Effector CD4-positive, alpha-beta T cell (primary cell): ENCODE measurements at places on chromosomes 11 and 22.

DNA sequence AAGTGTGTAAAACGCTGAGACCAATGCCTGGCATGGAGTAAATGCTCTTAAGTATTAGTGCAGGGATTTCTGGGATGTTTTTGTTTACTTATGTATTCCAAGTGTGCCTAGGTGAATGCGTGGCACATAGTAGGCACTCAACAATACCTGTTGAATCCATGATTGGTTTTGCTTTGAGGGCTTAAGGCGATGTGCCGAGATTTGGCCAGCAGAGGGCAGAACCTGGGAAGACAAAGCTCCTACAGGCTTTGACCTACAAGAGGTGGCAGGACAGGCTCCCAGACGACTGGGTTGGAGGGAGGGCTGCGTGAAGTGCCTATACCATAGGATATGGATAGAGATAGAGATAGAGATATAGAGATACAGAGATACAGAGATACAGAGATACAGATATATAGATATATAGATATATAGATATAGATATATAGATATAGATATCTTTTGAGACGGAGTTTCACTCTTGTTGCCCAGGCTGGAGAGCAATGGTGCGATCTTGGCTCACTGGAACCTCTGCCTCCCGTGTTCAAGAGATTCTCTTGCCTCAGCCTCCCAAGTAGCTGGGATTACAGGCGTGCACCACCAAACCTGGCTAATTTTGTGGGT lies 13.9 kb downstream of the KCNE3 start:
- DNase-seq = peak; percentile 33

DNA sequence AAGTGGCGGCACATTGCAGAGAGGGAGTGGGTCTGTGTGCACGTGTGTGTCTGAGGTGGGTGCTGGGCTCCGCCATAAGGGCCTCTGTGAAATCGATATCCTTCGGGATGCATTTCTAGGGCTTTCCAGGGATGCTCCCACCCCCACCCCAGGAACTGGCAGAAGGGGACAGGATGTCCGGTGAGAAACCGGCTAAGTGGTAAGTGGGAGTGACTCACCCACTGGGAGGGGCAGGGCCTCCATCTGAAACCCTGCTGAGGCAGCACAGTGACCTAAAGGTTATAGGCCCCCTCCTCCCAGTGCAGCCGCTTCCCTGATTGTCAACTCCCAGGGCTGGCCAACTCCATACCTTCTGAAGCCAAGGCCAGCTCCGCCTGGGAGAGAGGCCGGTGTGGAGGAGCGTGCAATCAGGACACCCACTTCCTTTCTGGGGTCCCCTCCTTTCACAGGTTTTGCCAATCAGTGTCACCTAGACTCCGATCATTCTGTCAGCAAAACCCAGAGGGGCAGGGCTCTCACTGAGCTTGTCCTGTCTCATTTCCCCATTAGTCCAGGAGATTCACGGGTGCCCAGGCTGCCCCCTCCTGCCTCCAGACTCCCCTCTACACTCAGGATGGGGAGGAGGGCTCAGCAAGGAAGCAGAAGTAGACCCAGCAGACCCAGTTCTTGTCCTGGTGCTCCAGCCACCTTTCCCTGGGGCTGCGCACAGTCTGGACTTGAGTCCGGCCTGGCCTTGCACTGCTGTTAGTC lies 44.5 kb downstream of the NECTIN1 start:
- DNase-seq = no peak

DNA sequence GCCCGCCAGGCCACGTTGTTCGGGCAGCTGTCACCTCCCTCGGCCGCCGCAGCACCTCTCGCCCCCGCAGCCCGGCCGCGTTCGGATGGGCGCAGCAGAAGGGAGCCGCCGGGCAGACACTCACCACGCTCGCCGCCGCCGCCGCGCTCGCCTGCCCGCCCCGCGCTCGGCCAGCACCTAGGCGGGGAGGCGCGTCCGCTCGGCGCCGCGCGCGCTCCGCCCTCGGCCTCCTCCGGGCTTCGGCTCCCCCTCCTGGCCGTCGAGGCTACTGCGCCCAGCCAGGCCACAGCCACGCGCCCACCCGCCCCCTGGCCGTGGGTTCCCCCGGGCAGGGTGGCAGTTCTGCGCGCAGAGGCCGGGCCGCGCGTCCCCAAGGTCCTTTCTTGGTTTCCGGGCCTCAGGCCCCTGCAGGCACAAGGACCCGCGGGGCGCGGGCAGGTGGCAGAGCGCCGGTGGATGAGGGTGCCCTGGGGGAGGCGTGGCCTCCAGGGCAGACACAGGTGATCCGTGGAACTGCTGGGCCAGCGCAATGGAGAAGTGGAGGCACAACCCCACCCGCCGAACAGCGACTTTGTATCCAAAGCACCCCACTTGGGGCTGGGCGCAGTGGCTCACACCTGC lies at the start of gene SLC25A22:
SLC25A22 (minus strand) TSS at position 189 of the 621 bp plus-strand sequence. CDS start 3,275 bp downstream, outside the sequence.
- DNase-seq = peak; percentile 78

GRCh38 chr11:77325159-77325558 lies 23.7 kb upstream of the GDPD4 start:
- no peak for DNase-seq

DNA sequence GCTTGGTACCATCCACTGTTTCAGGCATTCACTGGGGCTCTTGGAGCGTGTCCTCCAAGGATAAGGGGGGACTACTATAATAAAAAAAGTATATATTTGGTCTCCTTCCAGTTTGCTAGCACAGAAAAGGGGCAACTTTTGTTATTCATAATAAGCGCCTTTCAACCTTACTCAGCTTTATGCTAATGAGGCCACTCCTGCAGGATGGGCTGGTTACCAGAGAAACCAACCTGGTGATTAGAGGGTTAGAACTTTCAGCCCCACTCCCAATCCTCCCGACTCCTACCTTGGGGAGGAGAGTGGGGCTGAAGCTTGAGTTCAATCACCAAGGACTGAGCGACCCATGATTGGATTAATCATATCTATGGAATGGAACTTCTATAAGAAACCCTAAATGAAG lies 31.8 kb downstream of the PPFIBP2 start:
- DNase-seq = no peak

- DNase-seq = no peak
Measured at GRCh38 chr22:46845296-46846149, 83.1 kb downstream of the TBC1D22A start.

- no peak for DNase-seq
Measured at GRCh38 chr22:30970356-30970746, 1.3 kb downstream of the TUG1 start.

- no peak for DNase-seq
Measured at GRCh38 chr11:66717925-66718319, 11.1 kb downstream of the SPTBN2 start.

- no peak for DNase-seq
Measured at GRCh38 chr11:83521647-83522596, 235.8 kb upstream of the CCDC90B start.

- DNase-seq = no peak
Measured at GRCh38 chr11:94151903-94152677, 23.4 kb downstream of the PANX1 start.

GRCh38 chr22:23269441-23270211 lies 89.3 kb downstream of the BCR start:
- no peak for DNase-seq

GRCh38 chr22:30309951-30310741 lies 16.6 kb downstream of the TBC1D10A start:
- no peak for DNase-seq

DNA sequence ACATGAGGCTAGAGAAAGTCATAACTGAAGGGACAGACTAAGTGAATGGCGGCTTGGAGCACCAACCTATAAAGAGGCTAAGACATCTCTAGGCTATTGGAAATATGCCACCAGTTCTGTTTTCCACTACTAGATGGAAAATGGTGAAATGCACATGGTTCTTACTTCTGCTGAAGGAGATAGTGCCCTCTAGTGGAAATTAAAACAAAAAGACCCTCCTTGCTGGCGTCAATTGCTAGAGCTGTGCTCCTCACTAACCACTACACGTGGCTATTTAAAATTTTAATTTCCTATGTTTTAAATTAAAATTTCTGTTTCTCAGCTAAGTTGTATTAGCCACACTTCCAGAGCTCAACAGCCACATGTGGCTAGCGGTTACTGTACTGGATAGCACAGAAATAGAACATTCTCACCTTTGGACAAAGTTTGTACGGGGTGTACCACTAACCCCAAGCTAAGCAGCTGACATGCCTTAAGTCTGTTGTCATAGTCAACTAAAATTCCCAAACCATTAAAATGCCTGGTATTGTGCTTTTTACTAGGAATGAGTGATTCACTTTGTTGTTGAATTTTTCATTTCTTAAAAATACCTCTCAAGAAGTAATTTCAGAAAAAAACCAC lies 34.1 kb upstream of the CALCA start:
- no peak for DNase-seq

GRCh38 chr11:116072601-116073410 lies 568.6 kb upstream of the CADM1 start:
- no peak for DNase-seq

DNA sequence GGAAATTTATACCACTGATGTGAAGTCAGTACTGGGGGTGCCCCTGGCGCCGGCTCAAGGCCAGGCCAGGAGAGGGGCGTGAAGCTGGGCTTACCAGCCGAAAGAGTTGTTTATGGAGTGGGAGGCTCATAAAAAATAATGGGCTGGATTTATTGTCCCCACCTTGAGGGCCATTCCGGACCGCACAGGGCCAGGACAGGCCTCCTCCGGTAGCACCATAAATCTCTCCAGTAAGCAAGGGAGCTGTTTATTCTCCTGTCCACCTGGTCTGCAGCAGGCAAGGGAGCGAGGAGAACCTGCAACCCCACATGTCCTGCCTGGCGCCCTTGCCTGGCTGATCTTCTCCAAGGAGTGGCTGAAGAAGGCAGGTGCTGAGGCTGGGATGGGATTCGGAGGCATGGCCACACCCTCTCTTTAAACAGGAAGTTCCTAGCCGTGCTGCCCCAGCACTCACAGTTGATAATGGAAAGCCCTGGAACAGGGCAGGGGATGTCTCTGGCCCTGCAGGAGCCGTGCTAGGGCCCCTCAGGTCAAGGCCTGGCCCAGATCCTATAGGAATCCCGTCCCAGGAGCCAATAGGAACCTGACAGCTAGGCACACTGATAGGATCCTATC lies 65.1 kb downstream of the SCUBE1 start:
- no peak for DNase-seq

DNA sequence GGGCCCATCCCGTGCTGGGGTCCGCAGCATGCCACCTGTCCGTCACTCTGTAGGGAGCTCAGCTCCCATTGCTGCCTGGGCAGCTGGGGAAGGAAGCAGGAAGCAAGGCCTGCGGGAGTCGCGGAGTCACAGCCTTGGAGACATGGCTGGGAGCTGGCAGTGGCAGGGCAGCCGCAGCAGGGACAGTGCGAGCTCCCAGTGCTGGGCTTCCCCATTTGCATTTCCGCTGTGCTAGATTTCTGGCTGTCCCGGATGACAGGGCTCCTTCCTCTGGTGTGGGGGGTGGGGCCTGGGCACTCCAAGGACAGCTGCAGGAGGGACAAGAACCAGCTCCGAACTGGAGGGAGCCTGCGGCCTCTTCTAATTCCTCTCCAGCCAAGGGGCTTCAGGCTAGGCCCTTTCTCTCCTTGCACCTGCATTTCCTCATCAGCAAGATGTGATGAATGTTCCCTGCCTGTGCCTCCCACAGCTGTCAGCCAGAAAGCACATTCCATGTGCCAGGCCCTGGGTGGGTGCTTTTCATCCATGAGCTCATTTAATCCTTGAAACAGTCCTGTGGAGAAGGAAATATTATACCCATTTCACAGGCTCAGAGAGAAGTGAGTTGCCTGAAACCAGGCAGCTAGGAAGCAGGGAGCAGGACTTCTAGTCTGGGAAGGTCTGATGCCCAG lies 48.0 kb downstream of the MYO7A start:
- no peak for DNase-seq

DNA sequence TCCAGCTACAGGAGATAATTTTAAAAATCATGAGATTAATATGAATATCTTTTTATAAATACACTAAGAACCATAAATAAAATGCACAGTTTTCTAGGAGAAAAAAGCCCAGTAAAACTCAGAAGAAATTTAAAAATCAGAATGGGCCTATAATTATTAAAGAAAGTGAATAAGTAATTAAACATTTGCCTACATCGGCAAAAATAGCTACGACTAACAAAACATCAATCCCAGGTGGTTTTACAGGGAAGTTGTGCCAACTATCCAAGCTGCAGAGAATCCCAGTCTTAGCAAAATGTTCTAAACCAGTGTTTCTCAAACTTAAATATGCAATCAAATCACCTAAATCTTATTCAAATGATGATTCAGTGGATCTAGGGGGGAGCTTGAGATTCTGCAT lies 180.0 kb downstream of the TRIM29 start:
- DNase-seq = no peak

GRCh38 chr11:506995-507726 lies at the start of gene RNH1:
Gene RNH1 (minus strand): TSS chr11:507242. CDS start chr11:502162, 5,080 bp downstream.
- DNase-seq = peak; percentile 99

DNA sequence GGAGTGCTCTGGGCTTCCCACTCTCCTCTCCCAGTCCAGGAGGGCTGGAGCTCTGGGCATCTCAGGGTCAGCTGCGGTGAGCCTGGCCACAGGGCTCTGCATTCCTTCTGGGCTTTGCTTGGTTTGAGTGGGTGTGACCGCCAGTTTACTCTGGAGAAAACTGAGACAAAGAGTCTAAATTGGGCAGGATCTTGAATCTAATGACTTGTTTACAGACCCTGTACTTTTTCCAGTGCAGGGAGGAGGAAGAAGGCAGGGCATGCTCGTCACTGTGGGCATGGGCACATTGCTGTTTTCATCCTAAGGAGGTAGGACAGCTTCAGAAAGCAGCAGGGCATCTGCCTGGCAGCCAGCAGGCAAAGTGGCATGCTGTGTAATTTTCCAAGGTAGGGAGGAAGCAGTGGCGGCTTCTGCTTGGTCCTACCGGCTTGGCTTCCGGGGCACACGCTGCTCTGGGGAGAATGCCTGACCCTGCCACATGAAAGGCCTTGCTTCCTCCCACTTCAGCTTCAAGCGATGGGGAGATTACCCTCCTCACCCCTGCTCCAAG lies 22.9 kb downstream of the FLI1 start:
- DNase-seq = peak; percentile 47

GRCh38 chr22:28883917-28884746 lies 760 bp downstream of the ZNRF3 start:
- peak; percentile 35 for DNase-seq

DNA sequence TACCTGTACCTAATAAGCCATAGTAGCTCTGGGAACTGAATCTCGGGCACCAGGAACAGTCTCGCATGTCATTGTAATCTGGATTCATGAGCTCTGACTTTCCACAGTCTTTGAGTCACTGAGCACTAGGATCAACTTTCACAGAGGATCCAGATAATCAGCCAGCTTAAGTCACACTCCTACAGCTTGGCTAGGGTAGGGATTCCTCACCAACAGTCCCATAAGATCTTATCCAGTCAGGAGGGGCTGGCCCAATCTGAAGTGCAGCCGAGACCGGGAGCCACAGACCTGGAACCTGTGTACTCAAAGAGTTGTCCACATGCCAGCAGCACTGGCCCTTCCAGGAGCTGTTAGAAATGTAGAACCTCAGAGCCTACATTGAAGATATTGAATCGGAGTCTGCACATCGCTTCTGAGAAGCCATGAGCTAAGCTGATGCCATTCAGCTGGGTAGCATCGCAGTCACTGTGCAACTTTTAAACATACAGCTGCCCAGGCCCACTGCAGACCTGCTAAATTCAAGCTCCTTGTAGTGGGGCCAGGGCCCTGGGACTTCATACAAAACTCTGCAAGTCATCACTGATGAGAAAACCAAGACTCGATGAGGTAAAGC lies 538.8 kb upstream of the B3GAT1 start:
- DNase-seq = no peak

- no peak for DNase-seq
Measured at GRCh38 chr11:106503901-106504300, 426.4 kb downstream of the AASDHPPT start.
